ENCODE measurements at places on chromosomes 1 and 21.

DNA sequence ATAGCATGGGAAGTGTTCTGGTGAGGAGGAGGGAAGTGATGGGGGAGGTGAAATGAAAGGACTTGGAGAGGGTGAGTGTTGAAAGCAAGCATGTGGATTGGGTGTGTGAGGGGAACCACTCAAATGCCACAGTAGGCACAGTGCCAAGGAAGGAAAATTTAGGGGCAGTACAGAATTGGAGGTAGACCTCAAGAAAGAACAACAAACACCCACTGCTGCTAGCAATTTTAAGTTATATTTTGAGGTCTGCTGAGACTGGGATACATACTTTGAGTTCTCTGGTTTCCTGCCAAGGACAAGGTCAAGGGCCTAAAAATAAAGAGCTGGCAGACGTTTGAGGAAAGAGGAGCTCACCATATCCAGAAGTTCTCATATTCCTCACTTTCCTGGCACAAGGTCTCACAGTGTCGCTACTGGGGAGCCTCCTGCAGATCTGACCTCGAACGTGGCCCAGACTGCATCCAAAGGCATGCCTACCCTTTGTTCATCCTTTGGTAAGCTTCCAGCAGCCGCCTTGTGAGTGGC is 104.0 kb downstream of the BRINP2 start:
- DNase-seq, result no peak

DNA sequence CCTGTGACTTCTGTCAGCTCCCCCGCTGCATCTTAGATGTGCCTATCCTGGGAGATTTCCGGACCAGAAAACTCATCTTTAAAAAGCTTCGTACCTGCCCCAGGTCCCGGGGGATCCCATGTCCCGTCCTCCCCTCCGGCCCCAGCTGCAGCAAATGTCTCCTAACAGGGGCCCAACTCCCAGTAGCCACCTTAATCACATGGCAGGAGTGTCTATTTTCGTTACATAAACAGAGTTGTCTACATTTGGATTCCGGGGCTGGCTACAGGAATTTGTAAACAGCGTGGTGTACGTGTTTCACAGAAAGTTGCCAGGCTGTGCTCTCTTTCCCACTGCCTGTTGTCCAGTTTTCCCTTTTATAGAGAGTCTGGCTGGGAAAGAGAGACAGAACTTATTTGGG is 17.9 kb upstream of the KCNE2 start:
- no peak for DNase-seq

- DNase-seq, result no peak
Observed at GRCh38 chr1:21868941-21869454, 56.9 kb downstream of the LDLRAD2 start.

DNA sequence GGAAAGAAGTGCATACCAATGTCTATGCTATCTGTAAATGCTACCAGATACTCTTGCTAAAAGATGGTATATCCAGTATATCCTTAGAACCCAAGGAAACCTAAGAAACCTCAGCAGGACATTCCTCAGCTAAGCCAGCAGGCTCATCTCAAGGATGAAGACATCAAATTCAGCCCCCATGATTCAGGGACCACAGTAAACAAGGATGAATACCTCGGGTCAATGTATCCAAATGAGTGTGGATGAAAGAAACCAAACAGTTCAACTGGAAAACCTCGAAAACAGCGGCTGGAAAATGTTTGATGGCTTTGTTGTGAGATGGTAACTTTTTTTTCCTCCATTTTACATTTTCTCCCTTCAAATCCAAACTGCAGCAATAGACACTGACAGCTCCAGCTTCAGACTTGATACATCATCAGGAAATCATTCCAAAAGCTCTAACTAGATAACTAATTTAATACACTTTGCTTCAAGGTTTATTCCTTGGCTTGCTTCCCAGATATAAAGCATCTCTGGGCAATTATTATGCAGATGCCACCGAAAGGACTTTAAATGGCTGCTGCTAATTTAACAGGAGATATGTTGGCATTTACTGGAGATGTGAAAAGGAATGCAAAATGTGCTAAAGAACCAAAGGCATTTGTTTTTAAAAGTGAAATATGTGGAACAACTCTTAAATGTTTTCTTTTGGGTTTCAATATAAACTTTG is 73.6 kb downstream of the SMYD2 start:
- DNase-seq, result no peak

- DNase-seq, result no peak
Observed at GRCh38 chr1:174040387-174040786, 18.2 kb upstream of the RC3H1 start.

DNA sequence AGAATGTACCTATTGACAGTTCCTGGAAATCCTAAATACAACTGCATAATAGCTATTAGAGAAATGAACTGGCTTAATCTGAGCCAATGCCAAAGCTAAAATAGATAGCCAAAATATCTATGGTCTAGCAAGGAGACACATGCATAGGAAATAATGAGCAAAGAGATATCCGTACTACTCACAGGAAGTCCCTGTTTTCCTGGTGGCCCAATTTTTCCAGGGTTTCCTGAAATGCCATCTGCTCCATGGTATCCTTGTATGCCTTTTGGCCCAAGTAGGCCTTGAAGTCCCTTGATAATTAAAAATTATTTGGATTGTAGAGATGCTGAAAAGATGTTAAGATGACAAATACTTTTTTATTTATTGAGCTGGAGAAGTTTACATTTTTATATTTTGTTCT is 108.4 kb upstream of the ZNHIT6 start:
- DNase-seq, result no peak

- no peak for DNase-seq
Observed at GRCh38 chr1:151907363-151908139, 1.8 kb downstream of the THEM4 start.

GRCh38 chr1:7319196-7319595 is 451.9 kb upstream of the VAMP3 start:
- no peak for DNase-seq

GRCh38 chr1:35852241-35852640 is 30.8 kb upstream of the AGO1 start:
- DNase-seq, result no peak

DNA sequence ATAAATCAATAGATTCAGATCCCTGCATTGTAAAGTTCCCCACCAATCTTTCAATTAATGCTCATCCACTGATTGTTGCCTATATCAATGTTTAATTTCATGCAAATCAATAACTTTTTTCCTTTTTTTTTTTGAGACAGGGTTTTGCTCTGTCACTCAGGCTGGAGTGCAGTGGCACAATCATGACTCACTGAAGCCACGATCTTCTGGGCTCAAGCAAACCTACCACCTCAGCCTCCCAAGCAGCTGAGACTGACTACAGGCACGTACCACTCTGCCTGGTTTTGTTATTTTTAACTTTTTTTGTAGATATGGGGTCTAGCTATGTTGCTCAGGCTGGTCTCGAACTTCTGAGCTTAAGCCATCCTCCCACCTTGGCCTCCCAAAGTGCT is 25.7 kb downstream of the DIO1 start:
- DNase-seq, result no peak

- DNase-seq, result no peak
Observed at GRCh38 chr1:156488566-156489165, 11.9 kb downstream of the MEF2D start.

DNA sequence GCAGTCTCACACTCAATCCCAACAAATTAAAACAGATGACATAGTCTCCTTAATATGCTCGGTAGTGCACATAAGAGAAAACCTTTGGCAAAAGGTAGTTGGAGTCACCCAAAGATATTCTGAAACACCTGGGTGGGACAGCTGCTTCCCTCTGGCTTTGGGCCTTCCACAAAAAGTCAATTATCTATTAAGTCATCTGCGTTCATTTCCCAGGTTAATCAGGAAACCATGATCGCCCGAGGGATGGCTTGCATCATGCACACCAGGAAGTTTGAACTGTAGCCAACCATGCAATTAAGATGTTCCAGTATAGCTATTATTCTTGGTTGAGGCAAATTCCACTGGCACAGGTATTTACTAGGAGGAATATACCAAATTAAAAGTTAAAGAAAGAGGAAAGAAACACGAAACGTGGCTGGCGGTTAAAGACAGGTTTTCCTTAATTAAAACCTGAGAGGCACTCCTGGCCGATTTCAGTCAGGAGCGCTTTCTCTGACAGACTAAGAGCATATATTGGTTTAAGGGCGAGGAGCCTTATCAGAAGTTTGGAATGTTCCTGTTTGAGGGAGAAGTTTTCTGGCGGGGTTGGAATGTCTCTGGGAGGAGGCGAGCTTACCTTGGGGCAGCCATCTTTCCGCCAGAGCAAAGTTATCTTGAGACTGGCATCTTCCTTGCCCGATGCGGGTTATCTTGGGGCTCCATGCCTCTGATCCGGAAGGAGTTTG is 19.9 kb downstream of the CLDN17 start:
- DNase-seq, result no peak

DNA sequence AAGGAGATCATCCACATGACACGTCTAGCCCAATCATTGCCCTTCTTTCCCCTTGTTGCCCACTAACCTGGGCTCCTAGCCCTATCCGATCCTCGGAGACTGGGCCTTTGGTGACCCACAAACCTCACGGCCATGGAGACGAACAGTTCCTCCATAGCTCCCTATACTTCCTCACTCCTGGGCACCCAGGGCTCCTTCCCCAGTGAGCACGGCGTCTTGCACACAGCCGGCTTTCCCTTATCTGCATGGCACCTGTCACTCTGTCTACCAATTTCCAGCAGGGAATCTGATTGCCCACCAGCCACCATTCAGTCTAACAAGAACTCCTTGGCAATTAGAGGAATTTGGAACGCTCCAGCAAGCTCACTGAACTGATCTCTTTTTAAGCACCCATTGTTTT is 3.1 kb downstream of the GNG4 start:
- no peak for DNase-seq

DNA sequence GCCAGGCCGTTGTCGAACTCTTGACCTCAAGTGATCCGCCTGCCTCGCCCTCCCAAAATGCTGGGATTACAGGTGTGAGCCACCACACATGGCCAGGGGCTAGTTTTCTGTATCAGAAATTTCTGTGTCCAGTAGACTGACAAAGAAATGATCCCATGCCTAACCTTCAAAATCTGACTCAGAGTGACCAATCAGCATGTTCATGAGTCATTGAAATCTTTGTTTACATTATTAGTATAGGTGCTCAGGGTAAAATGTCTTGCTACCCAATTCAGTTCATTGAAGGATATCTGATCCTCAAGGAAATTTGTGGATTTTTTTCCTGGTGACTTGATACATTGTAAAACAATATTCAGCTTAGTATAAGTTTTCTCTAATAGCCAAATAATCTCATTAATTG is 11.0 kb upstream of the LDLRAD2 start:
- DNase-seq, result no peak

- DNase-seq, result no peak
Observed at GRCh38 chr1:246435421-246436041, 71.5 kb downstream of the SMYD3 start.

GRCh38 chr21:42051788-42052187 is 19.3 kb upstream of the UMODL1 start:
- no peak for DNase-seq

DNA sequence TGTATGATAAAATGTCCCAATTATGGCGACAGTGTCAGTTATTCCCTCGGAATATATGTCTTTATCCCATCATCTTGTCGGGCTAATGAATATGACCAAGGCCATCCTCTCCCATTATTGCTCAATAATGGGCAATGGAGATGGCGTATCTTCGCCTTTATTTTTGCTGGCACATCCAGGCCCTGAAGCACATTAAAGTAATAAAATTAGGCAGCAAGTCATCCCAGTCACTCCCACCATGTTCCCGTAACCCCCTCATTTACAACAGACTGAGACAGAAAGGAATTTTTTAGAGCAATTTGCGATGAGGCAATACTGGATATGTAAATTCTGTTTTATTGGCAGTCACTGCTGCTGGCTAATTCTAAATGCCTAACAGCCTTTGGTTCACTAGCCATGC is 35.3 kb downstream of the CLIC6 start:
- DNase-seq, result no peak

DNA sequence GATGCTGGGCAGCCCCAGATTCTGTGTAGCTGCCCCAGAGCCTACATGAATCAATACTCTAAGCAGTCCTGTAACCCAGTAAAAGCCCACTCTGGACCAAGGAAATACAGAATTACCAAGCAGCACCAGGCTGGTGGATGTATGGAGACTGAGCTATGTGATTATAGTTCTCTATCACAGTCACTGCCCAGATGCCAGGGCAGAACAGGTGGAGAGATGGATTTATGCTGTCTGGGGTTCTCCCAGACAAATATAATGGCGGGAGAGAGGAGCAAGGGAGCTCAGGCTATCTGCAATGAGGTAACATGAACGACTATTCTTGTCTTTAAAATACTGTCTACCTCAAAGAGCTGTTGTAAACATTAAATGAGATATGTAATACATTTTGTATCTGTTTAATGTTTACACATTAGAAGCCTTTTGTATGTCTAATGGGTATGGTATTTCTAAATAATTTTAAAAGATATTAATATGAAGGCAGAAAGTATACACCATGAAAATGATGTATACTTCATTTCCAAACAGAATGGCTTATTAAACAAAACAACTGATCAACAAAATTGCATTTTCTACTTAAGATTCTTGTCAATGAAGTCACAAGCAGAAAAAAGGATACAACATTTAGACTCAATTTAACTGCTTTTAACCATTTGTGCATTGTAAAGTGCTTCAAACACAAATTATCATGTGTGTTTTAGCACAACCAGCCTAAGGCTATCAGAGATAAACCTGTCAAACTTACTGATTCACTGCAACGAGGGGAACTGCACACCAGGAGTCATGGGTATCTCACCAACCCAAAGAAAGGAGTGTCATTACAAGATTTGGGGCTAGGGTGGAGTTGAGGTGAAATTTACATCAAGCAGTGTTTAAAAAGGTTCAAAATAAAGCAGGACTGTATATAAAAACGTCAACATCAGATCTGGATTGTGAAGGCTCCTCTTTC is 3.0 kb downstream of the SDE2 start:
- no peak for DNase-seq

GRCh38 chr1:89641781-89642180 is 8.9 kb downstream of the LRRC8C start:
- DNase-seq, result no peak

- no peak for DNase-seq
Observed at GRCh38 chr21:37416914-37417313, 50.3 kb downstream of the DYRK1A start.

DNA sequence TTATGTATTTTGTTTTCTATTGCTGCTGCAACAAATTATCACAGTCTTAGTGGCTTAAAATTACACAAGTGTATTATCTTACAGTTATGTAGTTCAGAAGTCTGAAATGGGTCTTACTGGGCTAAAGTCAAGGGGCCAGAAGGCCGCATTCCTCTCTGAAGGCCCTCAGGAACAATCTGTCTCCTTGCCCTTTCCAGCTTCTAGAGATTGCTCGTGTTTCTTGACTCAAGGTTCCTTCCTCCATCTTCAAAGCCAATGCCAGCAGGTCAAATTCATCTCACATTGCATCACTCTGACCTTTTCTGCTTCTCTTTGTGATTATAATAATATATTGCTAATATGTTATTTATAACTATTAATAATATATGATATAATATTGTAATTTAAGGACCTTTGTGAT is 97.1 kb downstream of the DIRAS3 start:
- DNase-seq, result no peak

GRCh38 chr1:158638904-158639303 is 33.8 kb downstream of the OR10Z1 start:
- DNase-seq, result no peak

DNA sequence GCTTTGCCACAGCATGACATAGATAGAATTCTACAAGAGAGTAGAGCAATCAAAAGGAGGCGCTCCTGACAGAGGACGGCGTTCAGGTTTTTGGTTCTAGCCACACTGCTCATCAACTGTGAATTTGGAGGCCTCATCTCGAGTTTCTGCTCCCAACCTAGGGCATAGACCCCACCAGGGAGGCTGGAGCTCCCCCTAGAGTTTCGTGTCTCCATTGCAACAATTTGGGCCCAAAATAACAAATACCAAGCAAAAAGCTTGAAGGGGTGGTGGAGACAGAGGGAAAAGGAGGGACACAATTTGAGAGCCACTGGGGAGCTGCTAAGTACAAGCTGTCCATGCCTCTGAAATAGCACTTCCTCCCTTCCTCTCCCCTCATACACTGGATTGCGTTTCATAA is 297.0 kb downstream of the GPATCH2 start:
- no peak for DNase-seq

Data from thoracic aorta (tissue), 2 donors.